Chondrocyte (in vitro differentiated cells): ENCODE measurements at places on chromosomes 11 and 22. TPM values are rescaled to one million over a fixed set of nuclear protein-coding genes. Genes with fewer than 3 reads are reported as not detected.

- DNase-seq: no peak
Observed at GRCh38 chr22:28252539-28252938, 333.5 kb upstream of the PITPNB start.

DNA sequence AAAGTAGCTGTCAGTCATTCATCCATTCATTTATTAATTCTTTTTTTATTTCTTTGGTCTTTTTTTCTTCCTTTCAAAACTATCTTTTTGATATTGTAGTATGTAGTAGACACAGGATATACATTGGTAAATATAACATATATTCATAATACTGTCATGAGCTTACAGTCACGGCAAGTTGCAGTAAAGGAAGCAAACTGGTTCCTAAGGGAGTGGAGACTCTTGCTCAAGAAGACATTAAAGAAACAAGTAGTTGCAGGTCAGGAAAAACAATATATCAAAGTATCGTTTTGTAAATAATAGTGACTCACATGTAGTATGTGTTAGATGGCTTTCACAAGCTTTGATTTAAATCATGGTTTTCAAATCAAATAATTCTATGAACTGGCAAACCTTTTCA is 7.5 kb downstream of the OR5AR1 start:
- DNase-seq: no peak

GRCh38 chr22:27381960-27382742 is 419.4 kb downstream of the MN1 start:
- DNase-seq: no peak

DNA sequence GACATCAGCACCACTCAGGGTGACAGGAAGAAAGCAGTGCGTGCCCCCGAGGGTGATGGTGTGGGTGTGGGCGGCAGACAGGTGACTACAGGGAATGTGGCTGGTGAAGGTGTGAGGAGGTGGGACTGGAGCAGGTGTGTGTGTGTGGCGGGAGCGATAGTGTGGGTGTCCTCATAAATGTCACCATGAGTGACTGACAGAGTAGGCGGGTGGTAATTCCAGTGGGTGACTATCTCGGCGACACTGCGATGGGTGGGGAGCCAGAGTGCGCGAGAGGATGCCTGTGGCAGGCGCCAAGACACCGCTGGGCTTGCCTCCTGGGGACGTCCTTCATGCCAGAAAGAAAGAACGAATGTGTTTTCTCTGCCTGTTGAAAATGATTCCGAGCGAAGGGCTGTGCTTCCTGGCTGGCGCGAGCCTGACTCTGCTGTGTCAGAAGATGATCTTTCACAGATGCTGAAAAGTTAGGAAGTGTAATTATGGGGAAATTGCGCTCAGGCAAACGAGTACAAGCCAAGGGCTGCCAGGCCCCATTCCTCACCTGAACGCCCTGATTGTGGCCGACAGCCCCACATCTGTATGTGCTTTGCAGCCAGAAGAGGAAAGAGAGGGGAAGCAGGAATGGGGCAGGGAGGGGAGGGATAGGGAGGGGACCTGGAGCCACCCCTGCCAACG is 98.8 kb upstream of the CD82 start:
- no peak for DNase-seq

Gene ATM
- total RNA-seq: 57.0 to 89.5 TPM (median 59.5 TPM) in 3 replicates

GRCh38 chr11:62127426-62127825 is 3.6 kb downstream of the INCENP start:
- no peak for DNase-seq

Gene SCN4B
- total RNA-seq: 0.28 to 0.42 TPM in 2 of 3 replicates, not detected in the other

Gene TMEM191B
- total RNA-seq: 0.67 to 1.7 TPM in 2 of 3 replicates, not detected in the other

Gene PLEKHB1
- total RNA-seq: 2.0 to 2.9 TPM in 2 of 3 replicates, not detected in the other

DNA sequence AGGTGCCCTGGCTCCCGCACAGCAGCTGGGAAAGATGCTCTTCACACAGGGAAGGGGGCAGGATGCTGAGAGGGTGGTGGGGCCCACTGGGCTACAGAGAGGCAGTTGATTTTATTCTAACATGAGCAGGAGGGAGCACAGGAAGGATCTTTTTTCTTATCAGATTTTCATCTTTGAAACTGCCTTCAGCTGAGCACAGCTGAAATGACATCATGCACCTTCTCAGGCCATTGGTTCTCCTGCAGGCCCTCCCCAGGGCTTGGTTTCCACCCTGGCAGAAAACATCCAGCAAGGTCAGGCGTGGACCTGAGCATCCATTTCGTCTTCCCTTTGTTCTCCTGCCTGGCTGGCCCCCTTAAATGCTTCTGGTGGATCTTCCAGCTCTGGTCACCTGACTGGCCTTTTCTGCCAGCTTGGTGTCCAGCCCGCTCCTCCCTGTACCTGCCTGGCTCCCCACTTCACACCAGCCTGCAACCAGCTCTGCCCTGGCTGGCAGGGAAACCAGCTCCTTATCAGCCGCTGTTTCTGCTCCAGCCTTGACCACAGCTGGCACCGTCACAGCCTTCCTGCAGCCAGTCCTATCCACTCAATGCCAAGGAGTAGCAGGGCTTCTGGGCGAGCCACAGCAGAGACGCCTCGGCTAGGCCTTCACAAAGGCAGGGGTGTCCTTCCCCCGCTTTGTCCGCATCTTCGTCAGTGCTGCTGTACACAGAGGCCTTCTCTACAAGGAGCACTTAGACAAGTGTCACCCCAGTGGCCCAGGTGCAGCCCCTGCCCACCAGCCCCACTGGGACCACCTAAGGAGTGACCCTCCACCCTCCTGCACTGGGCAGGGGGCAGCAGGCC is 36.5 kb downstream of the TOM1 start:
- no peak for DNase-seq

- no peak for DNase-seq
Observed at GRCh38 chr11:106152824-106153223, 75.4 kb downstream of the AASDHPPT start.

GRCh38 chr11:17609291-17610084 is 62.4 kb downstream of the OTOG start:
- no peak for DNase-seq

- DNase-seq: no peak
Observed at GRCh38 chr11:67120881-67121710, 2.0 kb downstream of the KDM2A start.

Gene UCP3
- total RNA-seq: 0.47 to 1.6 TPM (median 1.3 TPM) in 3 replicates

Gene FREY1
- 0.49 to 1.4 TPM (median 0.80 TPM) in 3 replicates for total RNA-seq

- no peak for DNase-seq
Observed at GRCh38 chr22:20128902-20129746, 2.5 kb upstream of the ZDHHC8 start.

DNA sequence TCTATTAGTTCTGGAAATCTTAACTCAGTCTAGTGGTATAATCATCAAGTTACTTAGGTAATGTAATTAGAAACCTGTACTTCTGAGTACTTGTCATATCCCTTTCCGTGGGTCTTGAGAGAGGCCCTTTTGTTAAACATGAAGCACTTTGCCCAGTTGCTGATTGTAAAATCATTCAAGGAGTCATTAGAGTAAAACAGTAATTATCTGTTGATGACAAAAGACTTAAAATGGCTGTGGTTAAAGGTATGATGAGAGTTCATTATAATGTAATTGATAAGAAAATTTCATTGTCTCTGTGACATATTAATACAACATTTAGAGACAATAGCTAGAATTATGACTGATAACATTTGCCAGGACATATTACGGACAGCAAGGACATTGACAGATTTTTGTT is 34.3 kb downstream of the PRR5L start:
- no peak for DNase-seq

DNA sequence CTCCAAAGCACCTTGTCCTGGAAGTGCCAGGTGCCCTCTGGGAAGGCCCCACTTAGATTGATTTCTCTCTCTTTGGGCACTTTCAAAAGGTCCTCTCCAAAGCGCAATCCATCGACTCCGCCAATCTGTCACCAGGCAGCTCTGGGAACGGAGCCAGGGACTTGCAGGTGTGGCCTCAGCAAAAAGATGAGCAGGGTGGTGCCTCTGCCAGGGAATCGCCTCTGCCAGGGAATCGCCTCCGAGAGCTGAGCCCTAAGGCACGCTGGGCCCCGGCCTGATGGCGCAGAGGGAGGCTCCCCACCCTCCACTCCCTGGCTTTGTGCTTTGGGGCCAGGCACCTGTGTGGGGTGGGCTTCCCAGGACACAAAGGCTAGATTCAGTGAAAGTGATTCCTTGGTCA is 1391.3 kb downstream of the TBC1D22A start:
- DNase-seq: peak; percentile 71

DNA sequence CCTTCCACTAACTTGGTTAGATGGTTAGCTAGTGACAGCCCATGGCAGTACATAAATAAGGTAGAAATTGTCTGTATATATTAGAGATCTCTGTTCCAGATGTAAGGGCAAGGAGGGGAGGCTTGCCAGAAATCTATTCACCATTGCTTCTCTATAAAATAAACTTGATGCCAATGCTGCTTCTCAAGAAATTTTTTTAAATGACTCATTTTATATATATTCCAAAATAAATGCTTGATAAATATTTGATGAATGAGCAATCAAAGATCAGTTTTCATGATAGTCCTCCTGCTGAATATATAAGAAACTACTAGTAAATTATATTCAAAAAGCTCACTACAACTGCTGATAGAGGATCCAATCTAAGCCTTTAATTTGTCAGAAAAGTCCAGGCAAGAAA is 710.6 kb upstream of the CCDC179 start:
- DNase-seq: no peak

Gene XKR3
- not detected in 3 replicates for total RNA-seq

DNA sequence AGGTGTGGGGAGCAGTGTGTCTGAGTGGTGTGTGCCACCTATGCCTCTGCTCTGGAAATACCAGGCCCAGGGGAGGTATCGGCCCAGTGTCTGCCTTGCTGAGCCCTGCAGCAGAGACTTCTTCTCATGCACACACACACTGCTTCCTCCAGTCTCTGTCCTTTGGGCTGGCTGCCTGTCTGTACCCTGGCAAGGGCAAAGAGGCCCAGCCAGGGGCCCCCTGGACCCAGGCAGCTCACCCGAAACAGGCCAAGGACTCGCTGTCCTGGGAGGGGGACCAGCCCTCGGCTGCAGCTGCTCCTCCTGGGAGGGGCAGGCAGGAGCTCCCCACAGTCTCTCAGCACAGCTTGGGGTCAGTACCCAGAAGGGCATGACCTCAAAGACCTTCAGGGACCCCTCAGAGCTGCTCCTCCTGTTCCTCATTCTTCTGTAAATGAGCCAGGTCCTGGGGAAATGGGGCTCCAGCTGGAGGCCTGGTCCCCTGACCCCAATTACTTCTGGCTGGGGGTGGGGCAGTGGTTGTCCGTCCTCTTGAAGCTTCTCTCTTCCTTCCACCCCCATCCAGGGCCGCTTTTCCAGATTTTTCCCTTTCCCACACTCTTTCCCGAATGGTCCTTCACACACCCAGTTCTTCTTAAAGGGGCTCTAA is 24.5 kb upstream of the ALX4 start:
- DNase-seq: no peak

Gene MMP8
- not detected in 3 replicates for total RNA-seq

DNA sequence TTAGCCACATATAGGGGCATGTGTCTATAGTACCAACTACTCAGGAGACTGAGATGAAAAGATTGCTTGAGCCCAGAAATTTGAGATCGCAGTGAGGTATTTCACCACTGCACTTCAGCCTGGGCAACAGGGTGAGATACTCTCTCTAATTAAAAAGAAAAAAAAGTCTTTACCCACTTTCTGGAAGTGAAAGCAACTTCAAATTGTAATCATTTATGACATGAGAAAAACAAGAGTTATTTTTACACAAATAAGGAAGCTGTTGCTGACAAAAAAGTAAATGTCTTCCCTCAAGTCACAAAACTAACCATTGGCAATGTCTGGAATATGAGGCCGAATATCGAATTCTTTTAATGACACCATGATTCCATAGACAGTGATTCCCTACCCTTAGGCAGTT is 71.4 kb downstream of the GLYATL1 start:
- no peak for DNase-seq

GRCh38 chr11:25183411-25183810 is 686.6 kb downstream of the LUZP2 start:
- no peak for DNase-seq

Gene GRM5
- total RNA-seq: 0.41 to 2.0 TPM (median 0.52 TPM) in 3 replicates
